Tibial nerve (tissue), 4 donors: ENCODE measurements at places on chromosomes 3 and 15.
A peak's percentile ranks its signal among the peaks of the same experiment; 100 is the strongest.

DNA sequence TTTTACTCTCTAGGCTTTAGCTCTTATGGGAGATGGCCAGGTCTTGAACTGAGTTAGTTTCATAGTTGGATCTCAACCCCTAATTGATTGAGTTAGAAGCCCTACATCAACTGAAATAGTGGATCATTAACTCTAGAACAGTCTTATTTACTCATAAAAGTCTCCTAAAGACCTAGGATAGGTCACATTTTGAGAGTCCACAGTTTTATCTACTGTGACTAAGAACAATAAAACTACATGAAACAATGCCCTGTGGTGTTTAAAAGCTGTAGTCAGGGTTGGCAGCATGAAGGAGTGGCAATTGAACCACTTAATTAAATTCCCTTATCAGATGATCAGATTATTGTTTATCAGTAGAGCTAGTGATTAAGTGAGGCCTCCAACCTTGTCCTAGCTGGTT is 22.2 kb upstream of the IDH2 start:
- no peak for DNase-seq

DNA sequence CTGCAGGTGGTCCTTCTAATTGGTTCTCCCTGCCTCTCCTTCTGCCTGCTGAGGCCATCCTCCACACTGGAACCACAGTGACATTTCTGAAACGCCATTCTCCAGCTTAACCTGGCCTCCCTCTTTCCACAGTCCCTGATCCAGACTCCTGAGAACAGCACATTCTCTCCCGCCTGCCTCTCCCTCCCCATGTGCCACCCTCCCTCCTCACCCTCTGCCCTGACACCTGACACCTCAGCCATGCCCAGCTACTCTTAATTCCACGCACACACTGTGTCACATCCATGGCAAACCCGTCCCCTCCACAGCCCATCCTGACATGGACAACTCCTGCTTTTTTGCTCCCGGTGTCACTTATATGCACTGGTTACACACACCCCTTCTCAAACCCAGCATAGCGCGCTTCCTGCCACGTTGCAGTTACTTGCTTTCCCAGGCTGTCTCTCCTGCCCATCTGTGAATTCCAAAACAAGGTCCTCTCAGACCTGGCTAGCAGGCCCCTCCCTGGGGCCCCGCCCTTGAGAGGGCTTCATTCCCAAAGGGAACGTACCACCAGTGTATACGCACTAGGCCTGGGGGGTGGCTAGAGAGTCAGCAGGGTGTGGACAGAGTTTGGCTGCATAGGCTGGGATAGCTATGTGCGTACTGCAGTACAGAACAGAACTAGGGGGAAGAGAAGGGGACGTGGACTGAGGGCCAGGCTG is 92.7 kb upstream of the BLM start:
- no peak for DNase-seq

DNA sequence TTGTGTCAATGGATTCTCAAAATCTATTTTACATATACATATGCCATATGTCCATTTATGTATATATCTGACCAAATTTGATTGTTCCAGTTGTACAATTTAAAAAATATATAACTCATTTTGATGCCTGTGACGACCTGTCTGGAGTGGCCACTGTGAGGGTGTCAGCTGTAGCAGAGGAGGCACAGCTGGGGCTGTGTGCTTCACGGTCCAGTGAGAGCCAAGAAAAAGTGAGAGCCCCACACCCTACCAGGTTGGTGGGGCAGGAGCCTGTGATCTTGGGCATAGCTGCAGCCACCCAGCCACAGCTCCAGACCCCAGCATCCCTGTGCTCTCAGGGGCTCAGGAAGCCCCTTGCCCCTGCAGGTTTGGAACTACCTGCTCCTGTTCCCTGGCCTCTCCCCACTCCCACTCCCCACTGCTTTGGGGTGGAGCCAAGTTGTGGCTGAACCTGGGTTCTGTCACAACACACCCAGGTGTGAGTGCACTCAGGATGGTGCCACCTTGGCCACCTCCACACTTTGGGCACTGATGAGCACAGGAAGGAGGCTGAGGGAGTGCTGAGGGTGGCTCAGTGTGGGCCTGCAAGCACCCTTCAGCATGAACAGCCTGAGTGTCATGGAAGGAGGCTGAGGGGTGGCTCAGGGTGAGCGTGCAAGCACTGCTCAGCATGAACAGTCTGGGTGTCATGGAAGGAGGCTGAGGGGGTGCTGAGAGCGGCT is 161.1 kb upstream of the ROBO1 start:
- no peak for DNase-seq

GRCh38 chr3:127746400-127747057 is 73.8 kb downstream of the ABTB1 start:
- DNase-seq = no peak

DNA sequence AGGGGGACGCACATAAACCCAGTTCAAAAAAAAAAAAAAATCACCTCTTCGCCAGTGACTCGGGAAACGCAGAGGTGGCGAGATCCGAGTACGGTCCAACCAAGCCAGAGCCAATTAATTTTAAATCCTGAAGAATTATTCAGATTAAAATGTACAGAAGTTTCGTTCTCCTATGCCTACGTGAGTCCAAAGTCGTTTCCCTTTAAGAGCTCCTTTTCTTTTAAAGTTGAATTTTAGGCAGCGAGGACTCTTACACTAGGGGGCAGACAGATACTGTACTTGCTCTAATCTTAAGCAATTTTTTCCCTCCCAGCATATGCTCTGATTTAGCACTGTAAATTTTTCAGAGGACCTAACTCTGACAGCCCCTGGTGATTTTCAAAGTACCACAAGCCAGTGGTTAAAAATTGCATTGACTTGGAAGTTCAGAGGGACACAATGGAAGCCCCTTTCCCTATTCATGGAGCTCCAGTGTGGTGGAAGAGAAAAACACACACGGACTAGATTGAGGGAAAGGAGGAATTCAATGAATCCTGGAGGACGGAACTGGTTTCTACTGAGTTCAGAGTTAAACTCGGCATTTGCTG is 3.3 kb upstream of the NR2F2 start:
- DNase-seq = peak; percentile 65

DNA sequence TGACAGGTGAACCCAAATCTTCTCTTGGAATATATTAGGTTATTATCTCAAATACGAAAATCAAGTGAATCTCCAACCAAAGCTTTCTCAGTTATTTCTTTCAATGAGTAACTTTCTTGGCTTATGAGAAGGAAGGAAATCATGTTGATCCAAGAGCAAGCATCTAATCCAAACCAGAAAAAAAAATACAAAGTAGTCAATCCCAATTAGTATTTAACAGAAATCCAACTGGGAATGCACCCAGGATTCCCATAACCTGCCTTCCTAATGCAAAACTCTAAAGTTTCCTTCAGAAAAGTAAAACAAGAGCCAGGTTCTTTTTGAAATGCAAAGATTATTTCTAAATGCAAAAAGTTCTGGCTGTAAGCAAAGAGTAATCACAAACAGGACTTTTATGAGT is 289.3 kb downstream of the SHOX2 start:
- no peak for DNase-seq

GRCh38 chr3:114756506-114757279 is 390.4 kb downstream of the ZBTB20 start:
- DNase-seq = no peak

DNA sequence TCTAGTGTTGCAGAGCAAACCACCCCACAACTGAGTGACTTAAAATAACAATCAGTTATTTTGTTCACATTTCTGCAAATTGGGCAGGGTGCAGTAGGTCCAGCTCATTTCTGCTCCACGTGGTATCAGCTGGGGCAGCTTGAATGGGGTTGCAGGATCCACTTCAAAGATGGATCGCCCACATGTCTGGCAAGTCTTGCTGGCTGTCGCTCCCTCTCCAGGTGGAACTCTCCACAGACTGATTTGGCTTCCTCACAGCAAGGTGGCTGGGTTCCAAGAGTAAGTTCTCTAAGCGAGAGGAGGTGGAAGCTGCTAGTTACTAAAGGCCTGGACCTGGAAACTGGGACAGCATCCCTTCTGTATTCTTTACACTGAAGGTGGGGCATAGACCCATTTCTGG is 213.3 kb downstream of the SLC9A9 start:
- no peak for DNase-seq

DNA sequence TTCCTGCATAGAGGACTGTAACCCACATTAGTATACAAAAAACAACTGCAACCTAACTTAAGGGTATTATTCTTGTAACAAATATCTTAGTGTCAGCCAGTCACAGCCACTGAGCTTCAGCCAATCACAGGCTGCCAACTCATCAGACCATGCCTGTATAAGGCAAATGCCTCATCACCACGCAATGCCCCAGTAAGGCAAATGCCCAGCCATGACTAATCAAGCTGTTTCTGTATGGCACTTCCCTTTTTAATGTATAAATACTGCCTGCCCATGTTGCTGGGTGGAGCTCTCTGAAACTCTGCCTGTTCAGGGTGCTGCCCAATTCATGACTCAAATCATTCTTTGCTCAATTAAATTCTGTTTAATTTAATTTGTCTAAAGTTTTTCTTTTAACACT is 18.4 kb upstream of the GABRA5 start:
- DNase-seq = no peak

DNA sequence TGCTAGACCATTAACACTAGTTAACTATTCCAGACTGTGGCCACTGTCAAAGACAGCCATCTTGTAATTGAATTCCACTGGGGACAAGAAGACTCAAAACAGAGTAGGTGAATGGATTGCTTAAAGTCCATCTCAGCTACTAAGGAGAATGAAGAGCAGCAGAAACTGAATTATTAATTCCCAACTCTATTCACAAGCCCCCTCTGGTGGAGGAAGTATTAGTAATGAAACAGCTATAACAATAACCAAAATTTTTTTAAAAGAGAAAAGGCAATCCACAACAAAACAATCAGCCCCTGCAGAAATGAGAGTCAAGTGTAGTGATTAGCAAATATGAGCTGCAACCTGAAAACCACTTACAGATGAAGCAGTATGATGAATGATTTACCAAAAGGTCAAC is 302.8 kb downstream of the FHIT start:
- DNase-seq = no peak

GRCh38 chr3:194401346-194401745 is 2.3 kb upstream of the GP5 start:
- DNase-seq = no peak

GRCh38 chr3:101687142-101687931 is 819 bp upstream of the RPL24 start:
- no peak for DNase-seq

DNA sequence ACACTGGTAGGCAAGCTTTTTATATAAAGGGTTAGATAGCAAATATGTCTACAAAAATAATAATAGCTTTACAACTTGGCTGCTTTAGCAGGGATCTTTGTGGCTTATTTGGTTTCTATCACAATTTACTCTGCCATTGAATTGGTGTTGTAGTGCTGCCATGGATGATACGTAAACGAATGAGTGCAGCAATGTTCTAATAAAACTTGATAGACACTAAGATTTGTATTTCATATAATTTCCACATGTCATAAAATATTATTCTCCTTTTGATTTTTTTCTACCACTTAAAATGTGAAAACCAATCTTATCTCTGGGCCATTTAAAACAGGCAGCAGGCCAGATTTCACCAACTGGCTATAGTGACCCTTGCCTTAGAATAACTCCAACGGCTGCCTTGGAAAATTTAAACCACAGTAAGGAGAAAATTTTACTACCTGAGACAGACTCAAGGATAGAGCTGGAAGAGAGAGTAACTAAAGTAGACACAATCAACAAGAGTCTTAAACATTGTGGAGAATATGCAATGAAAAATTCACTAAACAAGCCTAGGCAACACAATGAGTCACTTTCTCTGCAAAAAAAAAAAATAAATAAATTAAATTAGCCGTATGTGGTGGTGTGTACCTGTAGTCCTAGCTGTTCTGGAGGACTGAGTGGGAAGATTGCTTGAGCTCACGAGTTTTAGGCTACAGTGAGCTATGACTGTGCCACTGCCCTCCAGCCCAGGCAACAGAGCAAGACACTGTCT is 8.1 kb downstream of the NPHP3 start:
- DNase-seq = no peak

DNA sequence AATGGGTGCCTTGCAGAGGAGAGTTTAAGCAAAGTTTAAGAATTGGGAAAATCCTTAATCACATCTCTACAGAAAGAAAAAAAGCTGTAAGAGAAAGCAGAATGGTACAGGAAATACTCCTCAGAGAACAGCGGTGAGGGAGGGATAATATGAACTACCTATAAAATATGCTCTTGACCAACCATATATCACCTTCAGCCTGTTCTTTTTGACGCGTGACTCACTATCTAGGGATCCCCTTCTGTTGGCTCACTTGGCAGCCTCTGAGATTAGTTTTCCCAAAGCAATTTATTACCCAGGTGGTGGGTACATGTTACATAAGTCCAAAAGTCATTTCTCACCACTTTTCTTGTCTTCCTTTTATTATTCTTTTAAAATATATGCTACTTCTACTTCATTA is 97.7 kb downstream of the CNTN6 start:
- DNase-seq = no peak
